ENCODE measurements at places on chromosomes 2 and 18. TPM values are rescaled to one million over a fixed set of nuclear protein-coding genes. Genes with fewer than 3 reads are reported as not detected.

The TUBB8B gene
- not detected for total RNA-seq

The FRZB gene
- total RNA-seq = 0.57 TPM

The LAMA1 gene
- total RNA-seq = 4.6 TPM

The ALK gene
- 0.85 TPM for total RNA-seq

The CNDP1 gene
- 1.1 TPM for total RNA-seq

The TBC1D8 gene
- total RNA-seq = 119 TPM

The SERPINB12 gene
- not detected for total RNA-seq

The SLC25A12 gene
- 24.0 TPM for total RNA-seq

The PSMA8 gene
- total RNA-seq = not detected

The REG1B gene
- total RNA-seq = not detected

The THADA gene
- total RNA-seq = 31.8 TPM

The ACVR1 gene
- total RNA-seq = 39.6 TPM

The ZBTB7C gene
- total RNA-seq = 1.0 TPM

The ZFP36L2 gene
- 124 TPM for total RNA-seq

The ANTXR1 gene
- total RNA-seq = 45.4 TPM

The NCL gene
- total RNA-seq = 183 TPM

The STARD6 gene
- not detected for total RNA-seq

All from subcutaneous adipose tissue (tissue), 4 donors.